ENCODE measurements at places on chromosomes 5 and 9.

- no peak for DNase-seq
These were observed 68.8 kb downstream of the C9orf50 start for GRCh38 chr9:129552064-129552463.

GRCh38 chr5:165779505-165779904 lies 2274.1 kb downstream of the MAT2B start:
- DNase-seq = no peak

DNA sequence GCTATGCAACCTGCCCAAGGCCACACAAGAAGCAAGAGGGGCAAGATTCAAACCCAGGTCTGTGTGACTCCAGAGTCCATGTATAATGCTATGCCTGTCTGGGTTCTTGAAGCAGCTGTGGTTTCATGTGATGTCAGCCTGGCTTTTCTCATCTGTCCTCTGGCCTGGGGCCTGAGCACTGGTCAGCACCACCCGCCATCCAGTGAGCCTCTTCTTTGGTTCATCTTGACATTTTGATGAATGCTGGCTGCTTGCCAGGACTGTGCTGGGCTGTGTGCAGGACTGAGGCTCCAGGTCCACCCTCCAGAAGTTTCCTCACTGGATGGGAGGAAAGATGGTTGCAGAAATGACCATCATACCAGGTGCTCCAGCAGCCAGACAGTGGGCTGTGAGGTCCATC lies 61.5 kb downstream of the TSTD2 start:
- no peak for DNase-seq

GRCh38 chr5:111584651-111585050 lies 72.3 kb upstream of the STARD4 start:
- peak; percentile 81 for DNase-seq

GRCh38 chr9:18668944-18669343 lies 195.0 kb downstream of the ADAMTSL1 start:
- DNase-seq = no peak

DNA sequence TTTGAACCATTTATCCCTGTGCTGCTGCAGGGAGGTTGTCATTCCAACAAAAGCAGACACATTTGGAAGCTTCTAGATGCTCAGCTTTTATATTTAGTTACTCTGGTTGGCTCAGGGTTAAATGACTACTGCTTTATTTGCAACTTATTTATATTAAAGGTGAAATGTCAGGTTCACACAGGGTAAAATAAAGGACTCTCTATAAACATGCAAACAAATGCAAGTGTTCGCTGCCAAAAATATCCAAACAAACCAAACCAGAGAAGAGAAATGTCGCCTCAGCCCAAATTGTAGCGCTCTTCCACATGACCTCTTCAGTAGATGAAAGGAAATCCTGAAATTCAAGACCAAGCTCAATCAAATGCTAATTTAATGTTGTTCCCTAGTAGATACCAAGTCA lies 57.0 kb upstream of the LIFR start:
- DNase-seq = no peak
